ENCODE measurements at places on chromosomes 11 and 22.

DNA sequence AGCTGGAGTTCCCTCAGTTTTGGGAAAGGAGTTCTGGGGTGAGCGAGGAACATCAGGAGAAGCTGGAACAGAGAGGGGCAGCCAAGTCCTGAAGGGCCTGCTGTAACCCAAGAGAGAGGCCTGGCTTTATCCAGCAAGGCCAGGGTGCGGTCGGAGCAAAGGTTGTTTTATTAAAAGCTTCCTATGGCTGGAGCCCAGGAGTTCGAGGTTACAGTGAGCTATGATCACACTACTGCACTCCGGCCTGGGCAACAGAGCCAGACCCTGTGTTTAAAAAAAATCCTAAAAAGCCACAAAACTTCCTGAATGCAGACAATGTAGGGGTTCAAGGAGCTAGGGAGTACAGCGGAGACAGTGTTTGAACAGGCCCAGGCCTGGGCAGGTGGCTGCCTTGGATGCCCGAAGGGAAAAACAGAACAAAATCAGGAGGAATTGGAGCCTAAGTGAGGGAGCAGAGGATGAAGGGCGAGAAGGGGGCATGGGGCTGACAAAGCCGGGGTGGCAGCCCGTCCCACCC lies 22.2 kb upstream of the MALAT1 start:
- no peak for DNase-seq

GRCh38 chr11:8262552-8263108 lies 1.0 kb downstream of the LMO1 start:
- DNase-seq = peak; percentile 14

GRCh38 chr11:1051356-1052132 lies 15.0 kb upstream of the MUC6 start:
- no peak for DNase-seq

GRCh38 chr22:46028106-46028991 lies 51.4 kb upstream of the WNT7B start:
- DNase-seq = no peak

DNA sequence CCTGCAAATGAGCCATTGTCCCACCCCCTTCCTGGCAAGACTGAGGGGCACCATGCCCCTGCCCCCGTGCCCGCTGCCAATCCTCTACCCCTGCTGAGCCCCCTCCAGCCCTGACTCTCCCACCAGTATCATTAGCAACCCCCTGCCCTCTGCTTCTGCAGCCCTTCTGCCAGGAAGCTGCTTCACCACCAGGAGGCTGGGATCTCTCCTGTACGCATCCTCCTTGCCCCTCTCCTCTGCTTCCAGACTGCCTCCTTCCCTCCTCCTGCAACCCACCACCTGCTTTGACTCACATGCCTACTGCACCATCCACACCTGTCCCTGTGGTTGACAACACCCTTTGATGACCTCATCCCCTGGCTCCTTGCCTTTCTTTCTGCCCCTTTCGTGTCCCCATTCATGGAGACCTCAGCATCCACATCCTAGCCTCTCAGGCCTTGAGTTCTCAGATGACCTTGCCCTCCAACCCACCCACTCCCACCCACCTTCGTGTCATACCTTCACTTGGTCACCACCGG lies 13.4 kb upstream of the PNPLA3 start:
- DNase-seq = no peak

GRCh38 chr22:33909911-33910310 lies 10.4 kb downstream of the LARGE1 start:
- no peak for DNase-seq

- DNase-seq = no peak
Measured at GRCh38 chr11:66219846-66220565, 48.4 kb upstream of the RAB1B start.
